Activated CD8-positive, alpha-beta T cell treated with anti-CD3 and anti-CD28 coated beads for 36 hours (primary cell): ENCODE measurements at places on chromosomes 2 and 18. TPM values are rescaled to one million over a fixed set of nuclear protein-coding genes. Genes with fewer than 3 reads are reported as not detected.

Gene NXPH2
- total RNA-seq = not detected

- no peaks in the 10 kb centered on the region for H3K27me3 ChIP-seq
- no peaks in the 10 kb centered on the region for H3K36me3 ChIP-seq
- H3K4me1 ChIP-seq = peaks cover 48% of the 10 kb centered on the region
- no peak for DNase-seq
- peak overlapping the region; percentile 67 for H3K27ac ChIP-seq
These were observed 11.5 kb downstream of the CCNYL1 start for GRCh38 chr2:207722773-207723424.

Gene FLACC1
- 0.76 TPM for total RNA-seq

DNA sequence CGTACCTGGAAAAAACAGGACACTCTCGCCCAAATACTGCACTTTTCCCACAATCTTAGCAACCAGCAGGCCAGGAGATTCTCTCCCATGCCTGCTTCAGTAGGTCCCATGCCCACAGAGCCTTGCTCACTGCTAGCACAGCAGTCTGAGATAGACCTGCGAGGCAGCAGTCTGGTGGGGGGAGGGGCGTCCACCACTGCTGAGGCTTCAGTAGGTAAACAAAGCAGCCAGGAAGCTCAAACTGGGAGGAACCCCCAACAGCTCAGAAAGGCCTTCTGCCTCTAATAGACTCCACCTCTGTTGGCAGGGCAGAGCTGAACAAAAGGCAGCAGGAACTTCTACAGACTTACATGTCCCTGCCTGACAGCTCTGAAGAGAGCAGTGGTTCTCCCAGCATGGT is 1202.8 kb upstream of the ACVR2A start:
- no peak overlapping the region for H3K4me3 ChIP-seq
- H3K27me3 ChIP-seq = no peaks in the 10 kb centered on the region
- no peak overlapping the region for H3K27ac ChIP-seq
- DNase-seq = no peak

Gene MBOAT2
- total RNA-seq = 2.9 TPM

Gene HRH4
- not detected for total RNA-seq

GRCh38 chr2:119753041-119753929 is 6.4 kb upstream of the PTPN4 start:
- peak; percentile 28 for DNase-seq
- no peak overlapping the region for H3K27ac ChIP-seq
- no peaks in the 10 kb centered on the region for H3K27me3 ChIP-seq
- H3K4me1 ChIP-seq = peaks cover 13% of the 10 kb centered on the region

Gene TSPYL6
- total RNA-seq = not detected

DNA sequence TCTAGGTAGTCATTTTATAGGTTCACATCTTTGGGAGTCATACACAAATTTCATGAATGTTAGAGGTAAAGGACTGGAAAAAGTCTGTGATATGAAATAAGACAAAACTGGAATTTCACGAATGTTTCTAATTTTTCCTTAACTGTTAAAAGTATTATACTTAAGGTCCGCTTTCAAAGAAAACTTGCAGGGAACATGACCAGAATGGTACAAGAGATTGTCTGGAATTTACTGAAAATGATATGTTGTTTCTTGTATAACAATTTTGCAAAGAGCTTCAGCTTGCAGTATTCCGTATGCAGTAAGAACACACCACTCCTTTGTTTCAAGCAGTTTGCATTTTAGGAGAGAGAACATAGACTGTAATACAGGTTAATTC is 1.6 kb downstream of the DDX1 start:
- peak overlapping the region; percentile 86 for H3K4me3 ChIP-seq
- no peaks in the 10 kb centered on the region for H3K27me3 ChIP-seq
- peaks cover 36% of the 10 kb centered on the region for H3K4me1 ChIP-seq
- H3K36me3 ChIP-seq = peaks cover 42% of the 10 kb centered on the region

DNA sequence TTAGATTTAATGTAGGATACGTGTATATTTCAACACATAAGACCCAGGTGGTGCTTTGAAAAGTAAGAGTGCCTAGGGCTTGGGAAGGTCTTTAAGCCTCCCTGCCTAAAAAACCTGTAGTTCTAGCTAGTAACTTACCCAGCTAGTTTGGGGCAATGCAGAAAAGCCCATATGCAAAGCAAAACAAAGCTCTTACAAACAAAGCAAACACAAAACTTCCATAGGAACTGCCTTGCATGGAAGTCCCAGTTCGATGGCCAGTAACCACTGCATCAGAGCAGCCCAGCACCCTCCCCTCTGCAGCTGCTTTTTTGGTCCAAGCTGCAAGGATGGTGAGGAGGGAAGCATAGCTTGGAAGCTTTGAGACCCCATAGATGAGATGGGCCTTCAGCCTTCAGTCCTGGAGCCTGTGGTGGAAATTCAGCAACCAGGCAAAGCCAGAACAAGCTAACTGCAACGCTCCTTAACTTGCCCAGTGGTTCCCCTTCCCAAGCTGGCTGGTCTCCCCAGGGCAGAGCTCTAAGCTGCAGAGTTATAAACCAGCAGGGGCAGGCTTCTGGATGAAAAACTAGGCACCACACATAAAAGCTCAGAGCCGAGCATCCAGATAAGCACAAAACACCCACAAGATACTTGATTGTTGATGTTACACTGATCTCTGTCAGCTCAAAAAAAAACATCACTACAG is 16.2 kb downstream of the C2orf76 start:
- no peak overlapping the region for H3K4me3 ChIP-seq
- H3K36me3 ChIP-seq = no peaks in the 10 kb centered on the region
- H3K4me1 ChIP-seq = peaks cover 2% of the 10 kb centered on the region

Gene LIMS2
- total RNA-seq = 22.1 TPM

- H3K4me3 ChIP-seq = no peak overlapping the region
- no peaks in the 10 kb centered on the region for H3K27me3 ChIP-seq
- no peaks in the 10 kb centered on the region for H3K36me3 ChIP-seq
These were observed 777 bp upstream of the RAB17 start for GRCh38 chr2:237591141-237591881.

Gene CRYGC
- total RNA-seq = not detected

DNA sequence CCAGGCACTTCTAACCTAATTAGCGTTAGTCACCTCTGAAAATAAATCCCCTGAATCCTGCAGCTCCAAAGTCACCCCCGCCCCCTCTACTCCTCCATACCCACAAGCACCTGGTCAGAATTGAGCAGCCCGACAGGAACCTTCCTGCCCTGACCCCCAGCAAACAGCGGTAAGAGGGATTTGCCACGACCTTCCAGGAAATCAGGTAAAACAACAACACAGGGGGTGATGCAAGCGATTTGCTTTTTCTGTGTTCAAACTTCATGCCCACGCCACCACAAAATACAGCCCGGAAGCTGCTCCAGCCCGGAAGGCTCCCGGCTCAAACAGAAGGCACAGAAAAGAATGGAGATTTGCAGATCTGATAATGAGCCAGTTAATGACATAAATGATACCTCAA is 367.1 kb downstream of the GPD2 start:
- H3K4me3 ChIP-seq = no peak overlapping the region
- no peak for DNase-seq
- no peak overlapping the region for H3K27ac ChIP-seq
- H3K36me3 ChIP-seq = no peaks in the 10 kb centered on the region
- peaks cover 3% of the 10 kb centered on the region for H3K27me3 ChIP-seq

- H3K36me3 ChIP-seq = no peaks in the 10 kb centered on the region
- no peaks in the 10 kb centered on the region for H3K4me1 ChIP-seq
- no peak for DNase-seq
- no peak overlapping the region for H3K27ac ChIP-seq
These were observed 143.6 kb downstream of the SPP2 start for GRCh38 chr2:234193977-234194563.

DNA sequence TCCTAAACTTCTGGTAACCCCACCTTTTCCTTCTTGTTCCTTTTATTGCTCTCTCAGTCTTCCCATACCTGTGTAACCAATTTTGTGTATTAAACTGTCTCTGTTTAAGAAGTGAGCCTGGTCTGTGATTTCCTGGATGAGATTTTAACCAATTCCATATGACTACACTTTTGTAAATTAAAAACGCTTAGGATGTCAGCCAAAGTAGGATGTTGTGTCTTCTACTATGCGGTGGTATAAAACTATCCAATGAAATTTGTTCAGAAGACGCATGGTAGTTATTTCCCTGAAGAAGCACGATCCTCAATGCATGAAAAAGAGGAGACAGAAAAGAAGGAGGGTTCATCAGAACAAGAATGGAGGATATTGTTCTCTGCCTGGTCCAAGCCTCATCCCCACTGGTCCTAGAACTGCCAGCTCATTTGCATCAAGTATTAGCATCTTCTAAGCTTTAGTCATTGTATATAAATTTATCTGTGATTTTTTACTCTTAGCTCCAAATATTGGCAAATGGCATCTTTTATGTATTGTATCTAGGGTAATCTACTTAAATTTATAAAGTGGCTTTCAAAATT is 127.4 kb downstream of the TGIF1 start:
- H3K36me3 ChIP-seq = no peaks in the 10 kb centered on the region
- no peak overlapping the region for H3K4me3 ChIP-seq
- no peak overlapping the region for H3K27ac ChIP-seq
- H3K27me3 ChIP-seq = no peaks in the 10 kb centered on the region
- DNase-seq = no peak
- H3K4me1 ChIP-seq = peaks cover 2% of the 10 kb centered on the region

GRCh38 chr18:67509741-67510391 is 6.7 kb downstream of the DSEL start:
- no peak overlapping the region for H3K4me3 ChIP-seq
- no peak for DNase-seq
- no peaks in the 10 kb centered on the region for H3K4me1 ChIP-seq
- H3K36me3 ChIP-seq = no peaks in the 10 kb centered on the region

Gene DSG2
- total RNA-seq = 0.41 TPM

DNA sequence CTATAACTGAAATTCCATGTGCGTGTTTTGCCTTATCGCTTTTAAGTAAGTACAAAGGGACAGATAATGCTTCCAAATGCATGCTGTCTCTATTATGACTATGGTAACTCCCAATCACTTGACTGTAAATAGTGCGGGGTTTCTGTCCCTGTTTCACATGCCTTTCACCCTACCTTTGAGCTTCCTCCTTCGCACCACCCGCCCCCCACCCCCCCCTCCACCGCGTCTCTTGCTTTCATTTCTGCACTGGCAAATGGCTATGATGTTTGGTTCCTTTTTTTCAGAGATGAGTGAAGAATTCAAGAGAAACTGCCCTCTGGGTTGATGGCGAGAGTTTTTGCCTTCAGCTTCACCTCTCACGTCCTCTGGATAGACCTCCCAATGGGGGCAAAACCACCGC is 25.0 kb upstream of the SPP2 start:
- peak overlapping the region; percentile 55 for H3K27ac ChIP-seq
- peak overlapping the region; percentile 64 for H3K4me3 ChIP-seq
- H3K4me1 ChIP-seq = peaks cover 30% of the 10 kb centered on the region
- H3K36me3 ChIP-seq = no peaks in the 10 kb centered on the region
- H3K27me3 ChIP-seq = no peaks in the 10 kb centered on the region

- H3K27ac ChIP-seq = no peak overlapping the region
- H3K4me1 ChIP-seq = no peaks in the 10 kb centered on the region
- peaks cover 14% of the 10 kb centered on the region for H3K27me3 ChIP-seq
- H3K36me3 ChIP-seq = no peaks in the 10 kb centered on the region
- H3K4me3 ChIP-seq = no peak overlapping the region
These were observed 12.7 kb downstream of the SALL3 start for GRCh38 chr18:78992041-78993011.

Gene PID1
- not detected for total RNA-seq

Gene CACNB4
- total RNA-seq = 0.41 TPM

DNA sequence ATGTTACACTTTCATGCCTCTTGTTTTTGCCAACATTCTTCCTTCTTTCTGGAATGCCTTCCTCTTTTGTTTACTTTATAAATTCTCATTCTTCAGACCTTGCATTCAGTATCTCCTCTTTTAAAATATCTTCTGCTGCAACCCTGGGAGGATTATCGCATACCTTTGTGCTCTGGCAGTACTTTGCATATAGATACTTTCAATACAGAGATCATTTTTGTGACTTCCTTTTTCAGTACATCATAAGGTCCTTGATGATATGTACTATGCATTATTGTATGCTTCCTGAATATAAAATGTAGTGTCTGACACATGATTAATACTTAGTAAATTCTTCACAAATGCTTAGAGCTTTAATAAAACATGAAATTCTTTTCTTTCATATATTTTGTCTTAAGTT is 538.7 kb downstream of the TRIB2 start:
- peaks cover 2% of the 10 kb centered on the region for H3K27me3 ChIP-seq
- no peak overlapping the region for H3K27ac ChIP-seq
- no peaks in the 10 kb centered on the region for H3K4me1 ChIP-seq
- no peaks in the 10 kb centered on the region for H3K36me3 ChIP-seq

Gene ADI1
- total RNA-seq = 15.7 TPM

Gene NRP2
- 0.63 TPM for total RNA-seq

Gene CNTNAP5
- total RNA-seq = not detected

- no peak overlapping the region for H3K4me3 ChIP-seq
- DNase-seq = no peak
- H3K36me3 ChIP-seq = peaks cover 10% of the 10 kb centered on the region
- H3K4me1 ChIP-seq = peaks cover 16% of the 10 kb centered on the region
- H3K27me3 ChIP-seq = peaks cover 36% of the 10 kb centered on the region
- H3K27ac ChIP-seq = no peak overlapping the region
These were observed 8.5 kb upstream of the ID2 start for GRCh38 chr2:8673381-8673780.

- H3K36me3 ChIP-seq = peaks cover 14% of the 10 kb centered on the region
- no peak overlapping the region for H3K27ac ChIP-seq
- peaks cover 1% of the 10 kb centered on the region for H3K27me3 ChIP-seq
- no peak overlapping the region for H3K4me3 ChIP-seq
These were observed 61.6 kb downstream of the COPS8 start for GRCh38 chr2:237147317-237147716.

Gene BOLL
- total RNA-seq = not detected

Gene MYOM1
- total RNA-seq = 1.0 TPM

- no peaks in the 10 kb centered on the region for H3K36me3 ChIP-seq
- no peaks in the 10 kb centered on the region for H3K27me3 ChIP-seq
- peak; percentile 85 for DNase-seq
- H3K27ac ChIP-seq = peak overlapping the region; percentile 45
- peaks cover 38% of the 10 kb centered on the region for H3K4me1 ChIP-seq
These were observed 61.0 kb upstream of the TAF1B start for GRCh38 chr2:9782197-9782719.

DNA sequence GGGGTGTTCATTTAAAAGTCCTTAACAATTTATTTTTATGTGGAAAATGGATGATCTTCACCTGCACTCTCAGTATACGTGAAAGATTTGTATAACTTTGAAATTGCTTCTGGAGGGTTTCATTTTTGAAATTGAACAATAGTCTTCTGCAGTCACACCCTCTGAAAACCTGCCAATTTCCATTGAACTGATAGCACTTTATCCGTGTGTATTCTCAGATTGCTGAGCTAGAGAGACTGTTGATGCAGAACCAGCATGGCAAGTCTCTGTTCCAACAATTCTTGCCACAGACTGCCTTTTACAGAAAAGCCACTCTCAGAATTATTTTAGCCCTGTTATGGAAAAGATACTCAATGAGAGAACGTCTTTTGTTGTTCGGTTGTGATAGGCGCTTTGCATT is 6.6 kb upstream of the GULP1 start:
- no peak overlapping the region for H3K4me3 ChIP-seq
- no peak for DNase-seq
- no peaks in the 10 kb centered on the region for H3K4me1 ChIP-seq
- no peak overlapping the region for H3K27ac ChIP-seq
- H3K36me3 ChIP-seq = no peaks in the 10 kb centered on the region
